Activated T-helper 1 cell treated with anti-CD3 and anti-CD28 coated beads, Interleukin-12 subunit alpha, Interleukin-12 subunit beta, Interleukin-2, Interleukin-4 antibody, amounts not matched to agents 30 ng/mL and 10 ng/mL and 1 ng/mL, durations not matched to agents 14 hours and 24 hours and 36 hours (primary cell): ENCODE measurements at places on chromosomes 4 and X. TPM values are rescaled to one million over a fixed set of nuclear protein-coding genes. Genes with fewer than 3 reads are reported as not detected.

DNA sequence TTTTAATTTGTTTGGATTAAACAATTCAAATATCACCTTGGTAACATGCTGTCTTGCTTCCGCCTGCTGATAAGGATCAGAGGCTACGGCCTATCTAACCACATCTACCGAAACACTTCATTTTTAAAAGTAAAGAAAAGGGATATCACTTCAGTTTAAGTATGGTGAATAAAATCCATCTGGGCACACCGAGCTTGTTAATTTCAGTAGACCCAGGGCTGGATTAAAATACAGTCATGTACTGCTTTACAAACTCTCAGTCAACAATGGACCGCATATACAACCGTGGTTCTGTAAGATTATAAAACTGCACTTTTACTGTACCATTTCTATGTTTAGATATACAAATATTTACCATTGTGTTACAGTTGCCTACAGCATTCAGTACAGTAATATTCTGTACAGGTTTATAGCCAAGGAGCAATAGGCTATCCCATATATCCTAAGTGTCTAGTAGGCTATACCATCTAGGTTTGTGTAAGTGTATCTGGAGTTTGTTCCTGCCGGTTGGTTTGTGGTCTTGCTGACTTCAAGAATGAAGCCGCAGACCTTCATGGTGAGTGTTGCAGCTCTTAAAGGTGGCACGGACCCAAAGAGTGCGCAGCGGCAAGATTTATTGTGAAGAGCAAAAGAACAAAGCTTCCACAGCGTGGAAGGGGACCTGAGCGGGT is 40.0 kb downstream of the SEPTIN11 start:
- peaks cover 65% of the 10 kb centered on the region for H3K4me1 ChIP-seq
- no peak overlapping the region for H3K4me3 ChIP-seq
- H3K36me3 ChIP-seq: peaks cover 8% of the 10 kb centered on the region
- H3K27me3 ChIP-seq: peaks cover 8% of the 10 kb centered on the region
- H3K27ac ChIP-seq: no peak overlapping the region

GRCh38 chr4:31415629-31416028 is 695.5 kb downstream of the PCDH7 start:
- no peaks in the 10 kb centered on the region for H3K27me3 ChIP-seq
- H3K4me1 ChIP-seq: no peaks in the 10 kb centered on the region
- no peaks in the 10 kb centered on the region for H3K36me3 ChIP-seq

DNA sequence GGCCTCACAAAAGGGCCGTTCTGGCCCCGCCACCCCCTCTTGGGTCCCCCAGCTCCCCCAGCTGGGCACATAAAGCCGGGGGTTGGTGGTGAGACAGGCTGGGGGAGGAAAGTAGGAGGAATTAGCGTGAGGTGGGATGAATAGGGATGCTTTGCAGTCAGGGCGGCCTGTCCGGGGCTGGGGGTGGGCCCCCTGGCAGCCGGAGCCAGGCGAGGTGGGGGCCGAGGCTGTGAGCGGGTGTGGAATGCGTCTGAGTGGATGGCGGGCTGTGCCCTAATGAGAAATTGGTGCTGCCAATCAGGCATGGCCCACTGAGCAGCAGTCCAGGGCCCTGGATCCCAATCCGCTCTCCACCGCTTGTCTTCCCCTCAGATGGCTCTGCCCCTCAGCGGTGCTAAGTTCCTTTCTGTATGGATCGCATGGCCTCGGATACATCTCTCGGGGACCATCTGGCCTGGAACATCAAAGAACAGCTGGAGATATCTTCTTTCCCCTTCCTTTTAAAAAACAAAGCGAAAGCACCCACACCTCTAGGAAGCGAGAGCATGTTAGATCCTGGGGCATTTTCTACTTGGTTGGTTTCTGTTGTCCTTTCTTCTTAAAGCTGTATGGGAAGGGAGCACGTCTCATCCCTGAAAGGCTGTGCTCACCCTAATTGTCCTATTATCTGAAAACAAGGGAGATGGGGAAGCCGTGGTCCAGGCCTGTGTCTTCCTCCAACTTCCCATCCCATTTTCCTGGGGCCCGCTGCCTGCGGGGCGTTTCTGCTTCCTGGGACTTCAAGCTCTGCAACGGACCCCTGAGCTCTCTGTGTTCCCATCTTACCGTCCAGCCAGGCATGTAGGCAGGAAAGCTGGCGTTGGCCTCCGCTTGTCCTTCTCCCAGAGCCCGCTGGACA is 106.9 kb downstream of the SORCS2 start:
- H3K27me3 ChIP-seq: peaks cover 3% of the 10 kb centered on the region
- H3K36me3 ChIP-seq: no peaks in the 10 kb centered on the region
- no peak overlapping the region for H3K4me3 ChIP-seq
- no peak for DNase-seq

DNA sequence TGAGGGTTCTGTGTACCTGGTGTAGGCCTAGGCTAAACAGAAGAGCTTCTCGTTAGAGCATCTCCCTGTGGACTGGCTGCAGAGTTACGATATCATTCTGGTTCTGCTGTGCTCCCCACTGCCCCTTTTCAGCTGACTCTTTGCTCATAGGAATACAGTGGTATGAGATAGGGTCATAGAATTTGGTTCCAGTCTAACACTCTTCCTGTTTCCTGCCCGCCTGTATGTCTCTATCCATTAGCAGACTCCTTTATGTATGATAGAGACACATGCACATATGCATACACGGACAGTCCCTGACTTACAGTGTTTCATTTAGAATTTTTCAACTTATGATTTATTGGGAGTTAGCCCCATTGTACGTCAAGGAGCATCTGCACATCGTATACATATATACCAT is 15.3 kb downstream of the RNF4 start:
- no peak for DNase-seq
- no peaks in the 10 kb centered on the region for H3K27me3 ChIP-seq
- H3K4me3 ChIP-seq: no peak overlapping the region
- peak overlapping the region; percentile 62 for H3K27ac ChIP-seq
- H3K36me3 ChIP-seq: peaks cover 12% of the 10 kb centered on the region
- H3K4me1 ChIP-seq: peaks cover 79% of the 10 kb centered on the region

GRCh38 chr4:5409972-5410618 is 298.3 kb downstream of the EVC2 start:
- H3K36me3 ChIP-seq: no peaks in the 10 kb centered on the region
- no peak overlapping the region for H3K4me3 ChIP-seq
- H3K4me1 ChIP-seq: no peaks in the 10 kb centered on the region

- no peak overlapping the region for H3K4me3 ChIP-seq
- no peaks in the 10 kb centered on the region for H3K36me3 ChIP-seq
- H3K27me3 ChIP-seq: no peaks in the 10 kb centered on the region
- no peak overlapping the region for H3K27ac ChIP-seq
- DNase-seq: no peak
These were observed 284.1 kb upstream of the EPHA5 start for GRCh38 chr4:65954416-65954815.

DNA sequence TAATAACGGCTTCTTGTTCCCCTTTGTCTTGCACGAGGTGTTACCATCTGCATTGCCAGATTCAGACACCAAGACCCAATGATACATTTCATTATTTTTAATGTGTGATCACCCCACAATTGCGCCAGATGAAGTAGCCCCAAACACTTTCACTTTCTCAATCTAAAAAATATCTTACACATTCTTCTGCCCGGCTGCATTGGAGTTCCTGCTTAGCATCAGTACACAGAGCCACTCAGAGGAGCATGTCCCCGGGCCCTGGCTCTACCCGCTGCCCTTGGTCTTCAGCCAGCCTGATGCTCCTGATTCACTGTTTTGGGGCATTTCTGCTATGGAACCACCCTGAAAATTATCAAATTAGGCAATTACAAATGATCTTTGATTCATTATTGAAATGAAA is 66.0 kb upstream of the TENM3 start:
- H3K27me3 ChIP-seq: no peaks in the 10 kb centered on the region
- H3K4me3 ChIP-seq: no peak overlapping the region
- H3K36me3 ChIP-seq: no peaks in the 10 kb centered on the region

- H3K4me1 ChIP-seq: no peaks in the 10 kb centered on the region
- no peak for DNase-seq
- no peaks in the 10 kb centered on the region for H3K27me3 ChIP-seq
- no peak overlapping the region for H3K27ac ChIP-seq
These were observed 78.6 kb upstream of the AMELX start for GRCh38 chrX:11214346-11215190.

- no peak overlapping the region for H3K27ac ChIP-seq
- no peak for DNase-seq
- H3K36me3 ChIP-seq: no peaks in the 10 kb centered on the region
- peaks cover 1% of the 10 kb centered on the region for H3K27me3 ChIP-seq
- H3K4me3 ChIP-seq: no peak overlapping the region
- no peaks in the 10 kb centered on the region for H3K4me1 ChIP-seq
These were observed 235.4 kb downstream of the NAF1 start for GRCh38 chr4:162931286-162931685.

GRCh38 chr4:53706422-53707032 is 115.2 kb upstream of the LNX1 start:
- peaks cover 2% of the 10 kb centered on the region for H3K27me3 ChIP-seq
- H3K36me3 ChIP-seq: no peaks in the 10 kb centered on the region
- DNase-seq: no peak
- no peak overlapping the region for H3K27ac ChIP-seq
- no peak overlapping the region for H3K4me3 ChIP-seq

Gene CCDC158
- total RNA-seq: not detected in 2 replicates

Gene AMTN
- not detected in 2 replicates for total RNA-seq

Gene KIF4A
- total RNA-seq: 18.7 and 19.4 TPM in 2 replicates

Gene PCDH10
- total RNA-seq: not detected in 2 replicates

Gene ANK2
- total RNA-seq: 2.9 and 3.1 TPM in 2 replicates
